ENCODE measurements at places on chromosomes 2 and 18.

- DNase-seq: no peak
Observed at GRCh38 chr2:38446906-38447561, 70.0 kb upstream of the ATL2 start.

DNA sequence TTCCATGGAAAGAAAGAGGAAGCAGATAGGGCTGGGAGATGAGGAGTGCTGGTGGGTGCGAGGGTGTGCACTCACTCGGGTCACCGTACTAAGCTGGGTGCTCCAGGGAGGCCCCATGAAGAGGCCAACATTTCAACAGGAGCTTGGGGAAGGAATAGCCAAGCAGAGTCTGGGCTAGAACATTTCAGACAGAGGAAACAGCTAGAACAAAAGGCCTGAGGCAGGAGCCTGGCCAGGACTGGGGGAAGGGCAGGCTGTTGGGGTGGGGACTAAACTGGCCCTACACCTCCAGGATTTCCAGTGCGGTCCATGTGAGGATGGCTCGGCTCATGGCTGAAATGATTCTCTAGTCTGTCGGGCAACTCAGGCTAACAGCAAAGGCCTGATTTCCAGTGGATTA is 90.8 kb downstream of the ZFP36L2 start:
- no peak for DNase-seq

DNA sequence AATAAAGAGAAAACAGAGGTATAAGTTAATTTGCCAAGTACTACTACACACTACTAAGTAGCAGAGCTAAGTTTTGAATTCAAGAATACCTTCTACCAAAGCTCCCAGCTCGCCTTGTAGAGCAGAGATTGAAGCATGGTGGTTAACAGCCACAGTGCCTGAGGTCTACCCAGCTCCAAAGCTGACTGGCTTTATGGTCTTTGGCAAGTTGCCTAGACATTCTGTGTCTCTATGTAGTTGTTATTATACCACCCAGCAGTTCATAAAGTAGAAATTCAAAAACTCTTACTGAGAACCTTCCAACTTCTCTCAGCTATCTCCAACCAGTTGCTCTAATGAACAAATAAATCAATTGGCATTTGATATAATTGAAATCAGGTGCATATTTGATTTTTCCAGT is 87.8 kb downstream of the PDE11A start:
- no peak for DNase-seq

GRCh38 chr2:77521931-77522470 is at the start of gene LRRTM4:
Gene LRRTM4, minus strand, starts transcription at chr2:77522376.
- DNase-seq: no peak

DNA sequence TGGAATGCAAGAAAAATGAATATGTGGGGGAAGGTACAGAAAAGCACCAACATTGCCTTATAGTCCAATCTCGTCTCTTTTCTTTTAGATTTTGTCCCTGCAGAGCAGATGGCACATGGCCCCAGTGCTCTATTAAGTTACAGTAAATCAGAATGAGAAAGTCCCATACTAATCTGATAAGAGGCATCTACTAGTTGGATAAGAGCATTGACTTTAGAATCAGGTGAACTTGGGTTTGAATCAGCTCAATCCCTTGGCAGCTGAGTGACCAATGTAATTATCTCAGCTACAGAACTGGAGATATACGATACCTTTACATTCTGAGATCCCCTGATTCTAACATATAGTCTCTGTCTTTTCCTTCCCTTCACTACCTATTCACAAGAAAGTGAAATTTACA is 54.8 kb upstream of the PDE1A start:
- DNase-seq: no peak

GRCh38 chr2:48530033-48530811 is at the start of gene STON1:
Gene STON1, plus strand, starts transcription at chr2:48530154. Its CDS starts 50,480 bp downstream, at chr2:48580634.
- DNase-seq: no peak

GRCh38 chr2:173876833-173877413 is 88.2 kb downstream of the SP3 start:
- DNase-seq: no peak

DNA sequence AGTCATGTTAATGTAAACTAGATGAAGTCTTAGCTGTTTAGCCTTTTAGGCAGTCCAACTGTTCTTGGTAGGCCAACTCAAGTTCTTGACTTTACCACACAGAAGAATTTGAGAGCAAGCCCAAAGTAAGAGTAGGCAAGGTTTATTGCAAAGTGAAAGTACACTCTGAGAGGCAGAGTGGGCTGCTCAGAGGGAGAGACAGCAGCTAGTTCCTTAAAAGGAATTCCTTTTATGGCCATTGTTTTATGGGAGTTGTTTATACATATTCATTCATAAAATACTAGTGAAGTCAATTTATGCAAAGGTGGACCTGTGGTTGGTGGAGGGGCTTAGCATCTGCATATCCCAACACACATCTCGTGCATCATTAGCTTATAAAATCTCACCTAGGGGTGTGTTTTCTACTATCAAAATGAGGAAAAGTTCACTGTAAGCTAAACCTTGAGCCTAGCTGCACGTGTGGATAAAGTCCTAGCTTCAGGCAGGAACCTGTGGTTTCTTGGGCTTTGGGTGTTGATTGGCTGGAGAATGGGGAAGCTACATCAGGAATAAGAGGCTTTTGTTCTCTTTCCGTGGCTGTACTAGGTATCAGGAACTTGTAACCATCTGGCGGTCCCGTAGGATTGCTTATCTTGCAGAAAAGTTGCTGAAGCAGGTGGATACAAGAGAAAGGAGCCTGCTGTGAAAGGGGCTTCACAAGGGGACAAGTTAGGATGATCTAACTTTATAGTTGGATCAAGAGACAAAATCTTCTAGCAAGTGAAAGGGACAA is 110.4 kb upstream of the GULP1 start:
- no peak for DNase-seq

GRCh38 chr18:37721544-37722522 is 156.2 kb upstream of the CELF4 start:
- DNase-seq: no peak

DNA sequence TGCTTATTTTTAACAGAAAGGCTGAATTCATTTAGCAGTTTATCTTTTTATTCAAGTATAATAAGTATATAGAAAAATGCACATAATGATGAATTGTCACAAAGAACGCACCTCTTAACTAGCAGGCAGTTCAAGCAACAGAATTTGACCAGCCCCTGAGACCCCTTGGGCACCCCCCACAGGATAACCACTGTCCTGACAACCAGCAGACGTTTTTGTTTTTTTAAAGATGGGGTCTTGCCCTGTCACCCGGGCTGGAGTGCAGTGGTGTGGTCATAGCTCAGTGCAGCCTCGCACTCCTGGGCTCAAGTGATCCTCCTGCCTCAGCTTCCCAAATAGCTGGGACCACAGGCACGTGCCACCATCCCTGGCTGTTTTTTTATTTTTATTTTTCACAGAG is 14.0 kb downstream of the PRELID3A start:
- no peak for DNase-seq

GRCh38 chr18:58497845-58498244 is 131.0 kb downstream of the ALPK2 start:
- no peak for DNase-seq

GRCh38 chr2:31270131-31270530 is 36.2 kb downstream of the EHD3 start:
- no peak for DNase-seq

DNA sequence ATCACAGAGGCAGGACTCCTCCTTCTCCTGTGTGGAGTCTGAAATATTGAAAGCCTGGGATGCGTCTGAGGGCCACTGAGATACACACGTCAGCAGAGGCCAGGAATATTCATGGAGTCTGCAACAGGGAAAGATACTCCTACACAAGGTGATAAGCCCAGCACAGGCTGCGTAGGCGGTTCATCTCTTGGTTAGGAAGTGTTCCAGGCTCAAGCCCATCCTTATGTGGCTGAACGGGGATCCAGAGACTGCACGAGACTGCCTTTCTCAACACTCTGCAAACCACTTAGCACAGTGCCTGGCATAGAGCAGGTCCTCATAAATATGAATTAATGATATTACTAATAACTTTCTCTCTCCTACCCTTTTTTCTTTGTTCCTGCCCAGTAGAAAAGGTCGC is 29.2 kb upstream of the AGPS start:
- no peak for DNase-seq

- DNase-seq: no peak
Observed at GRCh38 chr2:234412726-234413125, 84.2 kb downstream of the ARL4C start.

DNA sequence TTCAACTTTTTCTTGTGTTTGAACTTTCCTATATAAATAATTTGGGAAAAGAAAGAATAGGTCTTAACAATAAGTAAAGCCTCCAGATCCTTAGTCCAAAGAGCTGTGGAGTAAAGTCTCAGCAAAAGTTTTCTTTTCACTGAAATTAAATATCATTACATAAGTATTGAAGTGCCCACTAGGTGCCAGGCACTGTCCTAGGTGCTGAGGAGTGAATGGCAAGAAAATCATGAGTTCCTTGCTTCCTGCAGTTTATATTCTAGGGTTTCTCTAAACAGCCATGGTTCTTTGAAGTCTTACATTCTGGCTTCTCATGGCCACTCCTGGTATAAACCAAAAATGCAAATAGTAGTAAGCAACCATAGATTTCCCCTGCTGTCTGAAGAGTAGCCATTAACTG is 59.7 kb downstream of the SPP2 start:
- DNase-seq: no peak

- DNase-seq: no peak
Observed at GRCh38 chr2:61795408-61795807, 58.5 kb downstream of the FAM161A start.

GRCh38 chr2:203549406-203549805 is 14.3 kb upstream of the RAPH1 start:
- no peak for DNase-seq

DNA sequence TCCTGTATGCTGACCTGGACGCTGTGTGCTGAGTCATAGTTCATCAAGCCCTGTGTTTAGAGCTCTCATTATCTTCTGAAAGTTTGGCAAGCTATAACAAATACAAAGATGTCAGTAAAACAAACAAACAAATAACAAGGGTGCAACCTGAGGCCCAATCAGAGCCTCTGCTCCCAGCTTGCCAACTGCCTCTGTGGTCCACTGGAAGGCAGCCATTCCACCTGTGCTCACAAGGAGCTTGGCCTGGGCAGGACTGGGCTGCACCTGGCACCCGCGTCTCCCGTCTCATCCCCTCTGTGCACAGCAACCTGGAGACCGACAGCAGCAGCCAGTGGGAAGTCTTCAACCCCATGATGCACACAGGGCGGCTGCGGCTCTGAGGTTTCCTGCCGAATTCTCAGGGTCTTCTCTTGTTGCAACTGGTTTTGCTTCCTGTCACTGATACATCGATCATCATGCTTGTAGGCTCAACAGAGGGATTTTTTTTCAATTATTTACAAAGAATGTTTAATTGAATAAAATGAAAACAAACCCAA is 97.8 kb downstream of the TMEM18 start:
- no peak for DNase-seq

DNA sequence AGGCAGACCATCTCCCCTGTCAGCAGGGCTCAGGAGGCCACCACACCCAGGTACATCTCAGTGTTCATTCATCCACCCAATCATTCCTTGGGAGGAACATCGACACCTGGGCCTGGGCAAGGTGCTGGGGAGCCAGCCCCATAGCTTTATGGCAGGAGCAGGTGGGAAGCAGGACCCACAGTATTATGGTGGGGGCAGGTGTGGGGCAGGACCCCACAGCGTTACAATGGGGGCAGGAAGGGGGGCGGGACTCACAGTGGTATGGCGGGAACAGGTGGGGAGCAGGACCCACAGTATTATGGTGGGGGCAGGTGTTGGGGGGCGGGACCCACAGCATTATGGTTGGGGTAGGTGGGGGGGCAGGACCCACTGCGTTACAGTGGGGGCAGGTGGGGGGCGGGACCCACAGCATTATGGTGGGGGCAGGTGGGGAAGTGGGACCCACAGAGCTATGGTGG is 128.9 kb upstream of the HS6ST1 start:
- DNase-seq: no peak

- no peak for DNase-seq
Observed at GRCh38 chr18:57497372-57498294, 62.5 kb downstream of the ONECUT2 start.

- DNase-seq: no peak
Observed at GRCh38 chr2:143582046-143582747, 453.0 kb downstream of the ARHGAP15 start.

DNA sequence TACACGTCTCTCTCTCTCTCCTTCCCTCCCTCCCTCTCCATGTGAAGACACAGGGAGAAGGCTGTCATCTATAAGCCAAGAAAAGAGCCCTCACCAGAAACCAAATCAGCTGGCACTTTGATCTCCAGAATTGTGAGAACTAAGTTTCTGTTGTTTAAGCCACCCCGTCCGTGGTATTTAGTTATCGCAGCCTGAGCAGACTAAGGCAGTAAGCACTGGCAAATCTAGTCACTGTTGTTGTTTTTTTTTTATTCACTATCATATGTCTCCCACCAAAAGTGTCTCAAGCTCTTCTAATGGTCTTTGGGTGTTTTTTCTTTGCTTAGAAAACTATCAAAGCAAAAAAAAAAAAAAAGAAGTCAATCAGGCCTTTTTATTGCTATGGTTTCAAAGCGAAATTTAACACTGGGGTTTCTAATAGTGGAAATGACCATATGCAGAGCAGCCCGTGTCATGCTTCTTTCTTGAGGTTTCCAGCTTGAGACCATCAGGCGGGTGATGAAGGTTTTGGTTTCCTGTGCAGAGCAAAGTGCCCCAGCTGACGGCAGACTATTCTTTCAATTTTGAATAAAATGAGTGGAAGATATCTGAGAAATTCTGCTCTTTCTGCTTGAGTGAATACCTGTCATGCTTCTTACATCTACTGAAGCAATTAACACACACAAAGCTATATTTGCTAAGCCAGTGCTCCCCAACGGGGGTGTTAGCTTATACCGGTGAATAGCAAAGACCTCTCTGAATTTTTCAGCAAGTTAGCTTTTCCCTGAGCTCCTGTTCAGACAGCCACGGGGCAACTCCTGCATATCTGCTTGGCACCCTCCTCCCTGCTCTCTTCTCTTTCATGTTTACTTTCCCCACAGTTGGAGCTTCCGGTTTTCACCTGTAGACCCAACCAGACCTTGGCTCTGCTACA is 394.1 kb upstream of the ATP5MC3 start:
- DNase-seq: no peak

DNA sequence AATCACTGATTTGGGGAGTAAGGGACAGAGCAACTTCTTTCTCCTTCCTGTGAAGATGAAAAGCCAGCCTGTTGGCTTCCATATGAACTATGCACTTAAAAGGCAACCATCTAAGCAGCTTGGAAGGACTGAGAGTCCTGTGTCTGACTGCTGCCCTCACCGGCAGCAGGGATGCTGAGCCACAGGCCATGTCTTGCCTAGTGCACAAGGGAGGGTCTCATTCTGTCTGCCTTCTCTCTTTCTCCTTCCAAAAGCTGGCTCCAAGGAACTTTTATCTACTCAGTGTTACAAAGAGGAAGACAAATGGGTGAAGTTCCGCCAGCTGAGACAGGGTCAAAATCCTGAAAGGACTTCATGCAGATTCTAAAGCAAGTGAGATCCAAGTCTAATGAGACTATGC is 146.3 kb downstream of the MTCL1 start:
- no peak for DNase-seq

DNA sequence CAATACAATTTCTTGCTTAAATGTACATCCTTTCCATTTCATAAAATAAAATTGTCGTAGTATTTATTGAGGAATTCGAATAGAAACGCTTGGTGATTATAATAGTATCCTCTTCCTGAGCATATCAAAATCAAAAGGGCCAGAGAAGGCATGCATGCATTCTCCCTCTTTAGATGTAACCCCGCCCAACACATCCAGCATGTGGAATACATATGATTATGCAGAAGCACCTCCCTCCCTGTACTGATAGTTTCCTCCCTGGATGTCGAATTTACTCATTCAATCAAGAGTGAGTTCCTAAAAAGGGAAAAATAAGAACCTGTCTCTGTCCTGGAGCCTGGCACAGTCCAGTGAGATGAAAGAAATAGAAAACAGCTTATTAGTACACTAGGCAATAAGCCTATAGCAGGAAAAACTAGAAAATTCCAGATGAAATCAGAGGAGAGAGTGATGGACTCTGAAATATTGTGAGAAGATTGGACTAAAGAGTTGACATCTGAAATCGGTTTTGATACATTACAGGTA is 262.9 kb downstream of the RDH14 start:
- DNase-seq: no peak
